ENCODE measurements at places on chromosomes 7 and 10.

GRCh38 chr7:3175285-3175902, 125.7 kb upstream of the SDK1 start:
- DNase-seq, result no peak

DNA sequence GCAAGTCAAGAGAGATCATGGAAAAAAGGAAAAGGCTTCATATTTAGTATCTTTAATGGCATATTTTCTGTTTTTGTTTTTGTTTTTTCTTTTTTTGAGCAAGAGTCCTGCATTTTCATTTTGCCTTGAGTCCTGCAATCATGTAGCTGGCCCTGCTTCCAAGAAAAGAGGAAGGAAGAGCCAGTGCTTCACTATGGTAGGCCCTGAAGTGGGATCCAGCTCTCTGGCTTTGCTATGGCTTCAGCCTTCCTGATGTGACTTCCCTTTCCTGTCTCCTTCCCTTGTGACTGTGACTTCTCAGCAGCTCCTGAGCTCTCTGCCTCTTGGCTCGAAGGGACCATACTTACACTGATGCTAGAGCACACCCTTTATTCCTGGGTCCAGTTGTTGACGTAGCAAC, 512.3 kb downstream of the INHBA start:
- no peak for DNase-seq

DNA sequence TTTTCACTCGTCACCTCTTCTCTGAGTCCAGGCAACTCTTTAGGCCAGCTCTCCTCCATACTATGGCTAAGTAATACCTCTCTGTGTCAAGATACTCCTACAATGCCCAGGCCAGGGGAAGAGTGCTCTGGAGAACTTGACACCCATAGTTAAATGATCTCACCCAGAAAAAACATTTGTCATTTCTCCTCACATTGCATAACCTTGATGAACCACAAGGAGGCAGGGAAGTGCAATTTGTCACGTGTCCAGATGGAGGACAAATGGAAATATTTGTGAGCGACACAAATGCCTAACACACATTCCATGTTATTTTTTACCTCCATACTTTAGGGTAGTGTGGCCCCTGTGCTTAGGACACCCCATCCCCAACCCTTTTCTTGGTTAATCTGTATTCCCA, 78.3 kb downstream of the HTR7 start:
- no peak for DNase-seq

- no peak for DNase-seq
Observed at GRCh38 chr7:149027611-149028345, 527 bp downstream of the PDIA4 start.
